ENCODE measurements at places on chromosomes 1 and 21. TPM values are rescaled to one million over a fixed set of nuclear protein-coding genes. Genes with fewer than 3 reads are reported as not detected.

- H3K36me3 ChIP-seq: no peaks in the 10 kb centered on the region
- H3K4me1 ChIP-seq: no peaks in the 10 kb centered on the region
- H3K27me3 ChIP-seq: no peaks in the 10 kb centered on the region
- no peak for DNase-seq
- no peak overlapping the region for H3K4me3 ChIP-seq
Measured at GRCh38 chr1:239655023-239655422, 268.7 kb downstream of the CHRM3 start.

DNA sequence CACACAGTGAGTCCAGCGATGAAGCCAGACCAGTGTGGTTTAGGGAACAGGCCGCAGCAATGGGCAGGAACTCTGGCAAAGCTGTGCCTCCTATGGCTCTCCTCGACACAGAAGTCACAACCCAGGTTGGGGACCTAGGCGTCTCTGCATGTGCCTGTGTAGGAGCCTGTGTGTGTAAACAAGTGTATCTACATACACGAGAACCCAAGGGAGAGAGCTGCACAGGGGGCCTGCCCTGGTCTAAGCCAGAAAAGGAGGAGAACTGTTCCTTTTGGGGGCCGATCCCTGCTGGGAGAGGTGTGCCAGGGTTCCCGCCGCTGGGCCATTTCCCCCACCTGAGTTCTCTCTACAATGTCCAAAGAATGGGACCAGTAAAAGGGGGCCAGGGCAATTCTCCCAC is 56.0 kb downstream of the CD247 start:
- H3K36me3 ChIP-seq: no peaks in the 10 kb centered on the region
- H3K4me3 ChIP-seq: peak overlapping the region; percentile 55
- peak overlapping the region; percentile 97 for H3K27ac ChIP-seq
- H3K27me3 ChIP-seq: no peaks in the 10 kb centered on the region

The ARHGAP29 gene
- not detected for total RNA-seq

The AIM2 gene
- 6.0 TPM for total RNA-seq

- H3K4me1 ChIP-seq: peaks cover 26% of the 10 kb centered on the region
- no peaks in the 10 kb centered on the region for H3K27me3 ChIP-seq
- H3K27ac ChIP-seq: no peak overlapping the region
Measured at GRCh38 chr1:229296541-229296941, 25.6 kb downstream of the RAB4A start.

The MMEL1 gene
- 0.94 TPM for total RNA-seq

GRCh38 chr1:234544087-234544579 is 65.2 kb upstream of the TARBP1 start:
- H3K27me3 ChIP-seq: peaks cover 24% of the 10 kb centered on the region
- H3K27ac ChIP-seq: no peak overlapping the region
- no peaks in the 10 kb centered on the region for H3K36me3 ChIP-seq
- no peak for DNase-seq
- H3K4me1 ChIP-seq: peaks cover 22% of the 10 kb centered on the region
- H3K4me3 ChIP-seq: no peak overlapping the region

DNA sequence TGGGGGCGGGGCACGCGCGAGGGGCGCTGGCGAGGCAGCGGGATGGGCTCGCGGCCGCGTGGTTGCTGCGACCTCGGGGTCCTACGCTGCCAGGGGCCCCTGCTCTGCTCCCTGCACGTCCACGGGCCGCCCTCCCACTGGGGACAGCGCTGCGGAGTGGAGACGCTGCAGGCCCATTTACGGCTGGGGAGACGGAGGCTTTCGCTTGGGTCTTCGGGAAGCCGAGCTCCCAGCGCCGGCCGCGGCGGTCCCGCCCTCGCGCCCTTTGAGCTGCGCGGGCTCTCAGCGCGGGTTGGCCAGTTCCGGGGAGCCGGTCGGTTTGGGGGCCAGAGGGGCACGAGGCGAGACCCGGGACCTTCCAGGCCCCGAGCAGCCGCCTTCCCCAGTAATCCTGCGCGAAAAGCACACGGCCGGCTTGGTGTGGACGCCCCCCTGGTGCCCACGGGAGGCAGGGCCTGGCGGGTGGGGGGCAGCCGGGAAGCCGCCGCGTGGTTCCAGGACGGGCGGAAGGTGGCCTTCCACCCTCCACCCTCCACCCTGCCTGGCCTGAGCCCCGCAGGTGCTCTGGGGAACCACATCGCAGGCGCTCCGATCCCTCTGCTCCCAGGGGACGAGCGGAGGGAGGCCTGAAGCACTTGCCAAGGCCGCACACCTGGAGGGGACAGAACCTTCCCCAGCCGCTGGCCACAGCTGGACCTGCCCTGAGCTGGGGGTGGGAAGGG is 570 bp upstream of the PEX10 start:
- DNase-seq: no peak
- H3K36me3 ChIP-seq: no peaks in the 10 kb centered on the region
- H3K4me3 ChIP-seq: peak overlapping the region; percentile 86
- peaks cover 34% of the 10 kb centered on the region for H3K4me1 ChIP-seq
- H3K27me3 ChIP-seq: no peaks in the 10 kb centered on the region

Data from T-helper 17 cell (primary cell).